ENCODE measurements at places on chromosomes 4 and X. TPM values are rescaled to one million over a fixed set of nuclear protein-coding genes. Genes with fewer than 3 reads are reported as not detected.
A peak's percentile ranks its signal among the peaks of the same experiment; 100 is the strongest.

- H3K4me1 ChIP-seq, result no peaks in the 10 kb centered on the region
- no peaks in the 10 kb centered on the region for H3K27me3 ChIP-seq
- DNase-seq, result no peak
- no peak overlapping the region for H3K27ac ChIP-seq
These were observed 125.4 kb upstream of the DMD start for GRCh38 chrX:33336783-33337182.

DNA sequence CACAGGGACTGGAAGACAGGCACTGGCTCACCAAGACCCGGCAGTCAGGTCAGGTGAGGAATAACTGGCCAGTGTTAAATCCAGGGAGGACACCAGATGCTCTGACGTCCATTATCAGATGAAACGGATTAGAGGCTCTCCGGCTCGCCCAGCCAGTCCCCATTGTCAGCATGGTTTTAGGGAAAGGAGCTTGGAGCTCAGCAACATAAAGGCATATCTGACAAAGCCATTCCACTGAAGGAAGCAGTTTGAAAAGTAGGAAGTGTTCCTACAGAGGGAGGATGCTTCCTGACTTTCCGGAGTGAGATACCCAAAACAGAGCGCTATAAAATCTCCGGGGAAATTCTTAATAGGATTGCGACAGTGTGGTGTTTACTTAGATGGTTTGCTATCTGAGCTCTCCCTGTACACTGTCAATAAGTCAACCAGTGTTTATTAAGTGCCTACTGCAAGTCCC is 14.8 kb downstream of the NDNF start:
- no peaks in the 10 kb centered on the region for H3K36me3 ChIP-seq
- no peak overlapping the region for H3K4me3 ChIP-seq
- H3K27me3 ChIP-seq, result no peaks in the 10 kb centered on the region
- H3K4me1 ChIP-seq, result no peaks in the 10 kb centered on the region
- DNase-seq, result no peak

- no peak overlapping the region for H3K27ac ChIP-seq
- no peak overlapping the region for H3K4me3 ChIP-seq
- DNase-seq, result no peak
- no peaks in the 10 kb centered on the region for H3K4me1 ChIP-seq
These were observed 658.5 kb downstream of the DACH2 start for GRCh38 chrX:86806786-86807185.

Gene GPR143
- 18.5 TPM for total RNA-seq

DNA sequence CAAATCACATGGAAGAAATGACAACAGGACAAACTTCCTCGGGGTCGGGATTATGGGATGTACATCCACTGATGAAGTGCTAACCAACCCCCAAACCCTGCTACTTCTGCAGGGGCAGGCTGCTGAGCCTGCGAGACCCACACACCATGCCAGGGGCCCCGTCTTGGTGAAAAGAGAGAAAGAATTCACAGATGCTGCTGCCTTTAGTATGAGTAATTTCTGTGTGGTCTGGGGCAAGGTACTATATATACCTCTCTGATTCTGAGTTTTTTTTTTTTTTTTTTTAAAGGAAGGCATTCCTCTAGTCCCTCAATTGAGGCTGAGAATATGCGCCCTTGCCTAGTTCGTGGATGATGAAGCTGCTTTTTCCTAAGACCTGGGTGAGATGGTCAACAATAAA is 24.8 kb downstream of the PDHA1 start:
- no peaks in the 10 kb centered on the region for H3K36me3 ChIP-seq
- no peaks in the 10 kb centered on the region for H3K4me1 ChIP-seq
- DNase-seq, result no peak
- no peaks in the 10 kb centered on the region for H3K27me3 ChIP-seq

Gene COL25A1
- 4.5 TPM for total RNA-seq

DNA sequence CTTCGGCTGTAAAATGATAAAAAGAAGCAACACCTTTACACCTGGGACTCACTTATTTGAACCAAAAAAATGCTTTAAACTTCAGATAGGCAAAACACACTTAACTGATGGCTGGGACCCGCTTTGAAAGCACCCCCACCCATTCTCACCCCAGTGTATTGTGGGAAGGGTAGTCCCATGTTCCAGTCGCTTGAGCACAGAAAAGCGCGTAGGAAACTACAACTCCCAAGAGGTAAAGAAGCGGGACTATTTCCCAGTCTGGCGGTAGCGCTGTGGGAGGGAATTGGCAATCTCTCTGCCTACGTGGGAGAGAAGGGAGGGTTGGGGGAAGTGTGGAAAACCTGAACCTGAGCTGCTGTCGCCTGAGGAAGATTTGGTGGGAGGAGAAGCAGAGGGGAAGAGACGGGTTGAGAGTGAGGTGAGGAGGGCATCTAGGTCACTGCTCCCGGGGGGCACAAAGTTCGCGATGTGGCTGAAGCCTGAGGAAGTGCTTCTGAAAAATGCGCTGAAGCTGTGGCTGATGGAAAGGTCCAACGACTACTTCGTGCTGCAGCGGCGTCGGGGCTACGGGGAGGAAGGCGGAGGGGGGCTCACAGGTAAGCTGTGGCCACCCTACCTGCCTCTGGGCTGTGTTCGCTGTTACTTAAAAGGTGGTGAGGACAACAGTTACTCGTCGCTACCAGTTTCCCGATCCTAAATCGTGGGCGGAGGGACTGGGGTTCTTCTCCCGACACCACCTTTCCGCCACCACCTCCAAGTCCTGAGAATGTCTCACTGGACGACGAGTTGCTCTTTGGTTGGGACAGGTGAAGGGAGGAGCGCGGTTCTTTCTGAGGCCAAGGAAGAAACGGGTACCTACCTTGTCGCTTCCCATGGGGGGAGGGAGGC is at the start of gene TBC1D8B:
TBC1D8B (plus strand) TSS at position 286 of the 888 bp plus-strand sequence; CDS start at position 467, 181 bp downstream.
- H3K27ac ChIP-seq, result no peak within 1 kb of the TSS
- peak within 1 kb of the TSS; percentile 87 for H3K4me3 ChIP-seq
- no peaks in the 10 kb centered on the region for H3K27me3 ChIP-seq

DNA sequence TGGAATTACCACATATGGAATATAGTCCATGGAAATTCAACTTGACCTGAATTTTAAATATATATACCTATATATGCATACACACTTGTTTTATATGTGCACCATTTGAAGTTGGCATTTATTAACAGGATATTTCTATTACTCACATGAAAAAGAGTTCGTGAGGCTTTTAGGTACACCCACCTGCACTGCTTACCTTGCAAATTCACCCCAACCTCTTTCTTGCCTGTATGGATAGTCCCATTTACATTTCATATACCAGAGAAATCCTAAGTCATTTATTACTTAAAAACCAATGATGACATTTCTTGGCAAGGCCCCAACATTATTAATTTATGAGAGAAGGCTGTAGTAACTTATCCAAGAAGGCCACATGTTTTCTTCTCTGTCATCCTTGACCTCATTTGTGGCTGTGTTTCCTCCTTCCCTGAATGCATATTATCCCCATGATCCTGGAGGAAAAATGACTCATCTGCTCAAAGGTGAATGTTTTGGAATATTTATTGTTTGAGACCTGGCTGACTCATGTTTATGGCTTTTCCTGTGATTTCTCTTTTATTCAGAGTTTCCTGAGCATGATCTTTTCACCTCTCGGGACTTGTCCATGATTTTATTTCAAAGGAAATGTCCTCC is 62.2 kb upstream of the FAM241A start:
- no peaks in the 10 kb centered on the region for H3K4me1 ChIP-seq
- no peak for DNase-seq
- H3K36me3 ChIP-seq, result no peaks in the 10 kb centered on the region
- H3K4me3 ChIP-seq, result no peak overlapping the region
- H3K27me3 ChIP-seq, result no peaks in the 10 kb centered on the region
- H3K27ac ChIP-seq, result no peak overlapping the region

Gene SSX3
- not detected for total RNA-seq

DNA sequence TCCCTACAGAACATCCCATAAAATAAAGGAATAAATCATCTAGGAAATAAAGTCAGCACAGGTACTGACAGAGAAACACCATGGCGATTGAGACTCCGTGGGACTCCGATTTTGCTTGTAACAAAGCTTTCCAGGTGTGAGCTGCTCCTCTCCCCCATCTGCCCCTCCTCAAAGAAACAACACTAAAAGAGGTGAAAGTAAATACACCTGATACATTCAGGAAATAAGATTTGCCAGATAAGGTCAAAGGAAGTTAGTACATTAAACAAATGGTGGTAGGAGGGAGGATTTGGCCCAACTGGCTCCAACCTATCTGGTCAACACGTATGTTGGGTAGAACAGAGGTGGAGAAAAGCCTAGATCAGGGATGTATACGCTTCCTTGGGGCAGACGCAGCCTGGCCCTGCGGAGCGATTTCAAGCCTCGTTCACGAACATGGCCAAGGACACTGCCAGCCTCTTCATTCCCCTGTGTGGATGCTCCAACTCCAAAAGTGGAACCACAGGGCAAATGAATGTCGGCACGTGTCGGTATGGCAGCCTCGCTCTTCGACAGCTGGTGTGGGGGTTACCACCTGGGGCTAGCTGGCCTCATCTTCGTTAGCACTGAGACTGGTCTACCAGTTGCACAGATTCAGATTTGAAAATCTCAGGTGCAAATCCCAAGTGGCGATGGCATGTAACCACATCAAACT is 162.5 kb downstream of the AFAP1 start:
- no peaks in the 10 kb centered on the region for H3K36me3 ChIP-seq
- no peak for DNase-seq
- no peaks in the 10 kb centered on the region for H3K4me1 ChIP-seq
- H3K4me3 ChIP-seq, result no peak overlapping the region
- H3K27ac ChIP-seq, result no peak overlapping the region
- H3K27me3 ChIP-seq, result no peaks in the 10 kb centered on the region

- no peak for DNase-seq
- no peak overlapping the region for H3K27ac ChIP-seq
- H3K4me3 ChIP-seq, result no peak overlapping the region
- H3K4me1 ChIP-seq, result no peaks in the 10 kb centered on the region
These were observed 102.3 kb upstream of the MAB21L2 start for GRCh38 chr4:150479657-150480056.

DNA sequence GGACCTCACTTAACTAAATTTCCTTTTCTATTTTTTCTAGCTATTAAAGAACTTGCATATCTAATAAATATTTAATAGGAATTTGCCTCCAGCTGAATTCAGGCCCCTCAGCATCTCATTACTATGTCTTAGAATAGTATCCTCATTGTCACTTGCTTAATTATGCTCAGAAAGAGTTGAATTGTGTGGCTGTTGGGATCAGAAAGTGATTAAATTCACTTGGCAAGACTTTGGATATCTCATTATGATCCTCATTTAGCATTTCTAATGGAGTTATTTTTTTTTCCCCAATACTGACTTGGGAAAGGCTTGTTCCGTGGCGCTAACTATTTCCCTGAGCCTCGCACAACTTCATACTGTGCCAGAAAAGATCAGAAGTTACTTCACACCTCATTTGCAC is 158.8 kb downstream of the IDS start:
- DNase-seq, result no peak
- H3K4me1 ChIP-seq, result no peaks in the 10 kb centered on the region
- no peaks in the 10 kb centered on the region for H3K27me3 ChIP-seq
- H3K4me3 ChIP-seq, result no peak overlapping the region

Gene MAGEA12
- not detected for total RNA-seq

- no peak for DNase-seq
- no peak overlapping the region for H3K4me3 ChIP-seq
- H3K36me3 ChIP-seq, result peaks cover 95% of the 10 kb centered on the region
- no peak overlapping the region for H3K27ac ChIP-seq
- H3K27me3 ChIP-seq, result no peaks in the 10 kb centered on the region
- no peaks in the 10 kb centered on the region for H3K4me1 ChIP-seq
These were observed 18.4 kb downstream of the SMARCA5 start for GRCh38 chr4:143531788-143532491.

DNA sequence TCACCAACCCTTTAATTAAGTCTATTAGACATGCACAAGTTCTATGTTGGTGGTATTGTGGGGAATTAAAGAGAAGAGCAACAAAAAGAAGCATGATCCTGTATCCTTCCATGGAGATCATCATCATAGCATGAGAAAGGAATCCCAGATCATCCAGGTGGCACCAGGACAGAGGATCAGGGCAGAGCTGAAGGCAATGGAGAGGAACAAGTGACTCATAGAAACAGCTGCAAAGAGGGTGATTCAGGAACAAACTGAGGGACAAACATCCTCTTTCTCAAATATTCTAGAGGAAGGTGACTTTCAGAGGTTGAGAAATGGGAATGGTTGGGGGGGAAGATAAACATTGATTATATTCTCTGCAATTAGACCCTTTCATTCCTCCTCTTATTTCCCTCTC is 105.5 kb upstream of the OTUD4 start:
- DNase-seq, result no peak
- H3K27ac ChIP-seq, result no peak overlapping the region
- no peaks in the 10 kb centered on the region for H3K4me1 ChIP-seq

DNA sequence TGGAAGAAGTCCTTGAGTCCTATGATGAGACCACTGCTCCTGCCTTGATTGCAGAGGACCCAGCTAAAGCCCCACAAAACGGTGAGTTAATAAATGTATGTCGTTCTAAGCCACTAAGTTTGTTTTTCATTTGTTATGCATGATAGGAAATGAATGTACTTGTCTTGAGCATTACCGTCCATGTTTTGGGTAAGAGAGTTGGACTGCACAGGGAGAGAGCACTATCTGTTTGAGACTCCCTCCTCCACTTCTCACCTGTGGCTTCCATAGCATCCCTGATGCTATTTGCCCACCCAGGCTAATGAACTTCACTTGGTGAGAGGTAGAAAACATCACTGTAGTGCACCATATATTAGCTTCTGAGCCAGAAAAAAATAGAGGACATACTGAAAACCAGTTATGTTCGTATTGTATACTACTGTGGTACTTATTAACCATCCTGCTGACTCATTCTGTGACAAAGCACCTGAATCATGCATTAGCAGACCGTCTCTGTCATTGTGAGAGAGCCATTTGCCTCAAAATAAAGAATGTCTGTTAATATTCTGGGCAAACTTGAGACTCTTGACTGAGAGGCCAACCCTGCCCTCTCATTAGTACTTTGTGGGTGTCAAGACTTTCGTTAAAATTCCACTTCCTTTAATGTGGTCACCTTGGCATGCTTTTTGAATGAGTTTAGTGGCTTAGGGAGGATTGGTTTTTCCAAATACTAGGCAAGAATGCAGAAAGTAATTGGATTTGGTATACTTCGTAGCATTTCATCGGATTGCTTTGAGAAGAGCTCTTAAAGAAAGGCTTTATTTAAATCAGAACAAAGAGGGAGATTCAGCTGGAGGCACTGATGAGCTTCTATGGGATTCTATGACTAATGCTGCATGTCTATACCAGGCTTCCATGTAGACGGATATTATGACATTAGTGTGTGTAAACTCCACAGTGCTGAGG is 99.3 kb upstream of the GRPR start:
- H3K27ac ChIP-seq, result no peak overlapping the region
- no peaks in the 10 kb centered on the region for H3K36me3 ChIP-seq
- no peak overlapping the region for H3K4me3 ChIP-seq
- H3K27me3 ChIP-seq, result no peaks in the 10 kb centered on the region
- no peaks in the 10 kb centered on the region for H3K4me1 ChIP-seq

Gene ASMT
- 1.4 TPM for total RNA-seq

Gene VEGFC
- total RNA-seq, result 1.4 TPM

GRCh38 chr4:113674733-113675132 is 86.8 kb downstream of the CAMK2D start:
- H3K4me3 ChIP-seq, result no peak overlapping the region
- no peaks in the 10 kb centered on the region for H3K36me3 ChIP-seq
- DNase-seq, result no peak
- H3K27me3 ChIP-seq, result no peaks in the 10 kb centered on the region
- no peak overlapping the region for H3K27ac ChIP-seq

Gene FRMPD4
- 0.27 TPM for total RNA-seq

Gene CTSO
- 0.65 TPM for total RNA-seq

- no peaks in the 10 kb centered on the region for H3K27me3 ChIP-seq
- no peaks in the 10 kb centered on the region for H3K4me1 ChIP-seq
- no peak overlapping the region for H3K4me3 ChIP-seq
These were observed 34.2 kb upstream of the CSN1S1 start for GRCh38 chr4:69896530-69897116.

Gene PPID
- total RNA-seq, result 53.2 TPM

Gene GIMD1
- not detected for total RNA-seq

Gene OPN1MW
- not detected for total RNA-seq
